ENCODE measurements at places on chromosomes 1 and 21.

DNA sequence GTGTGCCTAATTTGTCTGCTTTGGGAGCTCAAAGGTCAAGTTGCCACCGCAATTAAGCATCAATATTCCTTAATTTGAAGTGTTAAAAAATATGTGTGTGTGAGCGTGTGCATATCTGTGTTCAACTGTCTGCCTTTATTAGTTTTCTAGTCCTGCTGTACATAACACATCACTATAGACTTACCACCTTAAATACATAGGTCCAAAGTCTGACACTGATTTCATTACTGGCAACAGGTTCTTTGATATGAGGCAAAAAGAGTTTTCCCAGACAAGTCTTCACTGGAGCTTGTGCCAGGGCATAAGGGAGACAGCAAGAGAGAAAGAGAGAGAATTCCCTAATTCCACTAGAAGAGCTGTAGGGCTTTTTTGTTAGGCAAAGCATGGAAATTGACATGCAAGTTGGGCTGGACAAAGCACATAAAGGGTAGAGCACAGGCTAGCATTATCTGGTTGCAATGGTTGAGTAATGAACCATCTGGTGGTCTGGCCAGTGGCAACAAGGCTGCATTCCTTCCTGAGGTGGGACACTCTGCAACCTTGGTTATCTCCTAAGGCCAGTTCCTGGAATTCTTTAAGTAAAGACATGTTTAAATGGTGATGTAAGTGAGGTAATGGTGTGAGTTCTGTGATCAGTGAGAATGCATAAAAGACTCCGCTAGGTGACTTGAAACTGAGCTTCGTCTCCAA is 457.2 kb upstream of the ADAMTS5 start:
- DNase-seq: no peak

GRCh38 chr1:89943846-89944781 is 50.8 kb upstream of the ZNF326 start:
- DNase-seq: no peak

DNA sequence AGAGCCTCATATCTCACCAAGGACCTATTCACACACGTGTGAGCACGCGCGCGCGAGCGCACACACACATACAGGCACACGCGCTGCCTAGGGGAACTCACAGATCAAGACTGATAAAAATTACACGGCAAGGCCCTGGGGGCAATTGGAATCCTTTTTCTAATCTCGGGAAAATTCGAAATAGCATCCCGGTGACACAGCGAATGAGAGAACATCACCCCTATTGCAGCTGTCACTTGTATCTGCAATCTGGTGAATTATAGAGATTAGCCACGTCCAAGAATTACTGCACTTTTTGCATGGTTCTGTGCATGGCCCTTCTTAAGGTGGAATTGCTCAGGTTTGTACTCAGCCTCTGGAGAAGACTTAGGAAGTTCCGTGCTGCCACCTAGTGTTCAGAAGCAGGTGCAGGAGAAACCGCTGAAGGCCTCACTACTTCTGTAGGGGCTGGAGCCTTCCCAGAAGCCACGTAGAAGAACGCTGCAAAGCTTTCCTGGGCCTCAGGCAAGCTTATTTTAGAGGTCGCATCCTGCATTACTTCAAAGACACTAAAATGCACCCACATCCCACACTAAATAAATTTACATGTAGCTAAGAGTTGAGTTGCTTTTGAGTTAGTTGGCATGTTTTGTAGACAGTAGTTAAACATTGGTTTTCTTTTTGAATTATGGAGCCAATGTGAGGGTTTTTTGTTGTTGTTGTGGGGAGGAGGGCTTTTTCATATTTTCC is 229.2 kb upstream of the CAMK1G start:
- peak; percentile 9 for DNase-seq

DNA sequence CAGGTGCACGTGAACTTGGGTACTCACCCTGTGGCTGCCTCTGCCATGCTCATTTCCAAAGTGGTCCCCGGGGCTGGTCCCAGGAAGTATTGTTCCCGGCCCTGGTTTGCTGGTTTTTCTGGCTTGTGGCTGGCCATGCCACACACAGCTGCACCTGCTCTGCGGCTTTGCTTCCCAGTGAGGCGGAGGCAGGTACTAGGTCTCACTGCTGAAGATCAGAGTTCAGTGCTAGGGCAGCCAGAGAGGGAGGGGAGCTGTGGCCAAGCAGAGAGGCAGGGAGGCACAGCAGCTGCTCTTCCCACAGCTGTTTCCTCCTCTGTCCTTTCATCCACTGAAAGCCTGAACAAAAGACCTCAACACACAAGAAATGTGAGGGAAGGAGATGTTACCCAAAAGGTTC is 30.5 kb downstream of the ENO1 start:
- DNase-seq: no peak

- no peak for DNase-seq
Observed at GRCh38 chr21:45547545-45547900, 5.3 kb upstream of the SLC19A1 start.

GRCh38 chr1:160671603-160672517 is 25.0 kb upstream of the SLAMF1 start:
- DNase-seq: no peak

DNA sequence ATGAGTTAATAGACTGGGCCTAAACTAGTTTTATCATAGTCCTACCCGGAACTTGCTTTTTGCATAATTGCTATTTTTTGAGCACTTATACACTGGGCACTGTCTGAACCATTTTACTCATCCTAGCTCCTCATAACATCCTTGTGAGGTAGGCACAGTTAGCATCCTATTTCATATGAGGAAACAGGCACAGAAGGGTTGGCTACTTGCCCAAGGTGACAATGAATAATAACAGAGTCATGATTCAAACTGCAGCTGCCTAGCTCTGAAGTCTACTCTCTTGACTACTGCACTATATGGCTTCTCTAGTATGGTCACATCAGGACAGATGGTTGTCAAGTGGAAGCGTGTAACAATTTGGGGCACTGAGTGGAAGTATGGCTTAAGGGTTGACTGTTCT is 18.2 kb upstream of the RC3H1 start:
- DNase-seq: no peak

DNA sequence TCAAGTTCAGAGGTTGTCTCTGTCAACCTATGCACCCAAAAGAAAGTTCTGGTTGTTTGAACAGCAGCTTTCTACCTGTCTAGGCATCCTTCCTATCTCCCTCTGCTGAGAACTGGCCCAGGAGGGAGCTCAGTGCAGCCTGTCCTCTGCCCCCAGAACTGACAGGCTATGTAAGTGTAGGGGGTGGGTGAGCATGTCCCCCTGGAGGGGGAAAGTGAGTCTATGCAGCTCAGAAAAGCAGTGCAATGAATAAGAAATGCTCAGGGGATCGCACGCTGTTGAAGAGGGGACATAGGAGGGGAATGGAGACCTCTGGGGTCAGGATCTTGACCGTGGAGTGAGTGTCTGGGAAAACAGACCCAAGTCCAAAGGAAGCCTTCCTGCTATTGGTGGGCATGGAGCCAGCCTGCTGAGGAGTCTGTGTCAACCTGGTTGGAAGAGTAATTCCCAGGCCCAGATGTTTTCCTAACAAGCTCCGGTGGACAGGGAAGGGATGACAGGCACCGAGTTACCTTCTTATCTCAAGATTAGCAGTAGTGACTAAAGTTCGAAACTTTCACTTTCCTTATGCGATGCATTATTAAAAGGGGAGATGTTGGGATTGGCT is 26.1 kb upstream of the FHAD1 start:
- no peak for DNase-seq

- no peak for DNase-seq
Observed at GRCh38 chr21:44903050-44903685, 17.5 kb downstream of the ITGB2 start.

GRCh38 chr1:154874465-154874864 is 4.4 kb upstream of the KCNN3 start:
- DNase-seq: no peak

DNA sequence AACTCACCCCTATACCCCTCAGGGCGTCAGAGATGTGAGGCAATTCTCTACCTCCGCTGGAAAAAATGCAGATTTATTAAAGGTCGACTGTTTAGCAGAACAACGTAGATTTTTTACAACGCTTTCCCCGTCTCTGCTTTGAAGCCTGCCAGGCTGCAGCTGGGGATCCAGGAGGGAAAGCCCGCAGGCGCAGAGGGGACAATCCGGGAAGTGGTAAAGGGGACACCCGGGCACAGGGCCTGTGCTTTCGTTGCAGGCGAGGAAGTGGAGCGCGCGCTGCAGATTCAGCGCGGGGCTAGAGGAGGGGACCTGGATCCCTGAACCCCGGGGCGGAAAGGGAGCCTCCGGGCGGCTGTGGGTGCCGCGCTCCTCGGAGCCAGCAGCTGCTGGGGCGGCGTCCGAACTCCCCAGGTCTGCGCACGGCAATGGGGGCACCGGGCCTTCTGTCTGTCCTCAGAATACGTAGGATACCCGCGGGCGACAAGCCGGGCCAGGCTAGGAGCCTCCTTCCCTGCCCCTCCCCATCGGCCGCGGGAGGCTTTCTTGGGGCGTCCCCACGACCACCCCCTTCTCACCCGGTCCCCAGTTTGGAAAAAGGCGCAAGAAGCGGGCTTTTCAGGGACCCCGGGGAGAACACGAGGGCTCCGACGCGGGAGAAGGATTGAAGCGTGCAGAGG is 5.5 kb downstream of the SIM2 start:
- no peak for DNase-seq

- DNase-seq: no peak
Observed at GRCh38 chr1:204017032-204017431, 55.9 kb upstream of the SOX13 start.

GRCh38 chr1:54290506-54291184 is 90.7 kb downstream of the MRPL37 start:
- no peak for DNase-seq

- DNase-seq: no peak
Observed at GRCh38 chr1:221994939-221995338, 253.1 kb upstream of the DUSP10 start.

- DNase-seq: no peak
Observed at GRCh38 chr21:43020771-43021170, 46.4 kb downstream of the PKNOX1 start.

DNA sequence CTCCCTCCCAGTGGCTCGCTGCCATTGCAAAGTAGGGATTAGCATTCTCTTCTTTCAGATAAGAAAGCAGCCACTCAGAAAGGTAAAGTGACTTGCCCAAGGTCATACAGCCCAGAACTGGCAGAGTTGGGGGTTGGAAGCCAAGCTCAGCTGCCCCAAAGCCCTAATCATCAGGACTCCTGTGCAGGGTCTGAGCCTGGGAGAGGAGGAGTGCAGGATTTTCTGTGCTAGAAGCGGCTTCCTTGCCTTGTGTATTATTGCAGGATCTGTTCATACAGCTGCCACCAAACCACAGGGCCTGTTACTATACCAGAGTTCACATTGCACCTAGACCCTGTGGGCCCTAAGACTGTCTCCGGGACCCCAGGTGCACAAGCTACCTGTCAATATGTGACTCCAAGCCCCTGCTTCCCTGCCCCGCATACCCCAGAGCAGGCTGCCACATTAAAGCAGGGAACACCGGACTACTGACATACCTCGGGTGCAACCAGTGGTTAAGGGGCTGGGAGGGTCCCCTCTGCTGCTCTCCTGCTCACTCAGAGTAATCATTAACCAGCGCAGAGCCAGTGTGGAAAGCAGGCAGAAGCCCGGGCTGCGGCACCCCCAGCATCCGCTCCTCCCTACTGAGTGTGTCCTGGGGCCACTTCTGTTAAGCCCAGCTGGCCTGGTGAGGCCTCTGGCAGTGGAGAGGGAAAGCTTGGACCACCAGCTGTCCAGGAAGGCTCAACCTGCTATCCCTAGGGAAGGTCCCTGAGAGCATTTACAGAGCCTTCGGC is 15.8 kb downstream of the HSPG2 start:
- DNase-seq: no peak

GRCh38 chr1:39842030-39842678 is 41.1 kb downstream of the TRIT1 start:
- no peak for DNase-seq

DNA sequence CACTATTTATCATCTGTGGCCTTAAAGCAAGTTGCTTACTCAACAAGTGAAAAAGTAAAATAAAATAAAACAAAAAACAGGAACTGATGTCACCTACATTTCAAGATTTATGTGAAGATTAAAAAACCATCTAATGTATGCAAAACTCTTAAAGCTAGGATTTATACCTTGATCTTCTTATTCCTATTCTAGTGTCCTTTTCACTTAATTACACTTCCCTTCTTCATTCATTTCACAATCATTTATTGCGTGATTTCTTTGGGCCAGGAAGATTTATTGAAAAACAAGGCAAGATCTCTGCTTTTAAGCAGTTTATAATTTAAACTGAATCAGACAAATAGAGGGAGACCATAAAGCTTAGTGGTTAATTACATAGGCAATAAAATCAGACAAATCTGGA is 18.6 kb downstream of the PTGER3 start:
- DNase-seq: no peak

- DNase-seq: no peak
Observed at GRCh38 chr1:174433451-174433850, 14.3 kb upstream of the GPR52 start.

GRCh38 chr1:29485096-29485925 is 249.0 kb downstream of the PTPRU start:
- no peak for DNase-seq

DNA sequence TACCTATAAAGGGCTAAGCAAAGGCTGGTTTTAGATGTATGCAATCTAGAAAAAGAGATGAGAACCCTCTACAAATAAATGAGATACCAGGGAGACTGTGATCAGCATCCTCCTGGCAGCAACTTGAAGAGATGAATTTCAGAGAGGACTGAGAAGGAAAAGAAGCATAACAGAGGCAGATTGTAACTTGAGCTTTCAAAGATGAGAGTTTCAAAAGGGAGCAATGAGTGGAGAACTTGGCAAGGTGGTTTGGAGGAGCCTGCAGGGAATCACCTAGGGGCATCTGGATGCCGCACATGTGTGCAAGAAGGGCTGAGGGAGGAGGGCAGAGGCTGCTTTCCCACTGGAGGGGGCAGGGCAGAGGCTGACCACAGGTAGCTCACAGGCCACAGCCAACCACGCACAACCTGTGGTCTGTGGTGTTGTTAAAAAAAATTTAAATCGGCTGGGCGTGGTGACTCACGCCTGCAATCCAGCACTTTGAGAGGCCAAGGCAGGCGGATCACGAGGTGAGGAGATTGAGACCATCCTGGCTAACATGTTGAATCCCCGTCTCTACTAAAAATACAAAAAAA is 50.2 kb downstream of the PCNX2 start:
- no peak for DNase-seq

GRCh38 chr1:40711465-40712404 is 20.2 kb downstream of the NFYC start:
- no peak for DNase-seq

DNA sequence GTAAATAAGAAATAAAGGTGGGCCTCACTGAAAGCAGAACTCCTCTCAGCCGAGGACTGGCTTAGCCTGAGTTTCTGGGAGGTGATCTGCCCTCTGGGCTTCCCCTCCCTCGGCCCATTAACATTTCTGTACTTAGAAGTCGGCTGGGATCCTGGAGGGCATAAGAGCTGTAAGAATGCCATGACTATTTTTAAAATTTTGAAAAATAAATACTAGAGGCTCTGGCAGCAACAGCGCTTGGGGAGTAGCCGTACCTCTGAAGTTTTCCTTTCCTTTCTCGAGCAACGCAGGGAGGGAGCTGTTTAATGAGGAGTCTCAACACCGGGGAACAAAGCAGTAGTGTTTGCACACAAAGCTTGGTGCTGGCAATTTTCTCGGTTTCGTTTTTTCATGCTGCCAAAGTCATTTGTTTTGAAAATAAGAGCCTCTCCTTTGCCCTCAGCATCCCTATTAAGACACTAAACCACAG is 498.7 kb downstream of the SMYD3 start:
- DNase-seq: no peak

Data from CD4-positive, alpha-beta T cell treated with Interleukin-6 at 100 ng/mL for 8 hours (primary cell).